ENCODE measurements at places on chromosomes 5 and 9. TPM values are rescaled to one million over a fixed set of nuclear protein-coding genes. Genes with fewer than 3 reads are reported as not detected.
A peak's percentile ranks its signal among the peaks of the same experiment; 100 is the strongest.

DNA sequence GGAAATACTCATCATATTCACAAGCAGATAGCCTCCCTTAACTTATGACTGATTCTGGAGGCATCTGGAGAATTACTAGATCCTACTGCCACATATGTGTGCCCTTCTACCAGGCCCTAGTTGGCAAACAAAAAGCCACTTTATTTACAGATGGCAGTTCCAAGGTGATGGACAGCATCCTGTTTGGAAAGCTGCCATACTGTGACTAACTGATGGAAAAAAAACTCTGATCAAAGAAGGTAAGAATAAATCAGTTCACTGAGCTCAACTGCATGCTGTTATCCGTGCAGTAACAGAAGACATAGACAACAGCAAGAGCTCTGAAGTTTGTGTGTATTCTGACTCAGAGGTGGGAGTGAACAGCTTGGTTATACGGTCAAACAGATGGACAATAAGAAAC lies 279.8 kb upstream of the POU5F2 start:
- no peak for DNase-seq

Gene NUTM2G
- not detected for total RNA-seq

GRCh38 chr9:109912082-109912582 lies 132.1 kb downstream of the PALM2AKAP2 start:
- no peak for DNase-seq

GRCh38 chr9:3835393-3835792 lies 309.6 kb upstream of the RFX3 start:
- DNase-seq, result no peak

Gene ENHO
- 0.83 TPM for total RNA-seq

DNA sequence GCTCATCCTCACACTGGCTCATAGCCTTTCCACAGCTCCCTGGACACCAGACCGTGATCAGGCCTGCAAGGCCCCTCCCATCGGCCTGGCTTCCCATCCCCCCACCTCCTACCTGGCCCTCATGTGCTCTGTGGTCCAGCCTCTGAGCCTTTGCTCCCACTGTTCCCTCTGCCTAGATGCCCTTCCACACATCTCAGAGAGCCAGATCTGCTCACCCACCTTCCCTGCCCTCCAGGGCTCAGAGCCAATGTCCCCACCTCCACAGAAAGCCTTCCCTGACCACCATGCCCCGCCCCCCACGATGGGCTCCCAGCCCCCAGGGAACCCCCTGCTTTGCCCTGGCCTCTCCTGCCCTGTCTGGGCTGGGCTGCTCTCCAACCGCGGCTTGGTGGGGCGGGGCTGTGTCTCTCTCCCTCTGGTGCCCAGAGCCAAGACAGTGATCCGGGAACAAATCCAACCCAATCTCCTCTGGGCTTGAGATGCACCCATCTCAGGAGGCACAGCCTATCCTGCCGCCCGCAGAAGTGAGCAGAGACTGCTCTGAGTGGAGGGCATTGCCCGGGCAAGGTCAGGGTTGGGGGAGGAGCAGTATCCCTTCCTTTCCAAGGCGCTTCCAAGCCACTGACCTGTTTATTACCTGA lies 1.6 kb downstream of the NINJ1 start:
- peak; percentile 74 for DNase-seq

Gene CNTFR
- total RNA-seq, result 0.31 TPM

Gene CYLC2
- not detected for total RNA-seq

Gene FOXI1
- 0.24 TPM for total RNA-seq

DNA sequence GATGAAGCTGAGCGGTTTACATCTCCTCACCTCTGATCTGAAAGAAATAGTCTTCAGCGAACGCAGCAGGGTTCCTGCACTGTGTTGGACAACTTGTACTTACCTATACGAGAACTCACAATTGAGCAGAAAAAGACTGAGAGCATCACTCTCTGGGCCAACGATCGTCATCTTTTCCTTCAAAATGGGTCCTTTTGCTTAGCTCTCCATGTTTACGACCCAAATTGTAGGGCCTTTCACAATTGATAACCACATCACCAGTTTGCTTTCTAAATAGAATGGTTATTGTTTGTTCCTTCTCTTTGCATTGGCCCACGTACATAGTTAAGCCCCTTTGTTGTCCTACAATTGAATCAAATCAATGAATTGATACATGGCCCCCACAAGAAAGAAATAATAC lies 110.0 kb upstream of the DMRT1 start:
- DNase-seq, result no peak

- no peak for DNase-seq
Measured at GRCh38 chr5:96288845-96289185, 144.2 kb downstream of the PCSK1 start.

DNA sequence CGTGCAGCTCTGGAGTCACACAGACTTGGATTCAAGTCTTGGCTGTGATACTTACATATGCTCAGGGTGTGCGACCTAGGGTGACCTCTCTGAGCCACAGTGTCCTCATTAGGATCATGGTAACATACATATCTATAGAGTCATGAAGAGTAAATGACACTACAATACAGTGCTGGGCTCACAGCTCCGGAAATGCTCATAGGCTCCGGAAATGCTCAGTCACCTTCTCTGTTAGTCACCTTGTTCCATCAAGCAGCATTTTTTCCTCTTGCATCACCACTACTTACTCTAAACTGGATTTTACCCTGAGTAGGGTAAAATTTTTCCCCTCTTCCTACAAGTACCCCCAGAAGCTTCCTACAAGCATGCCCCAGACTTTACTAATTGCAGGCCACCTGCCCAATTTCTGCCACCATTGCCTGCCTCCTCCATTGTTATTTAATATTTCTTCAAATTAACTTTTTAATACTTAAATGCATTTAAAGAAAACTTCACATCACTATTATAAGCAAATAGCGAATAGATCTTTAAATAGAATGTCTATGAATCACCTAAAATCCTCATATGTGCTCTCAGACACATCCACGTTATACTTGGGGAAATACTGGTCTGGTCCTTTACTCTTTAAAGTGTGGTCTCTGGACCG lies 147.6 kb upstream of the SPRY4 start:
- DNase-seq, result no peak

- no peak for DNase-seq
Measured at GRCh38 chr9:78567693-78568092, 270.8 kb downstream of the PSAT1 start.

GRCh38 chr9:81851340-81851739 lies 76.9 kb upstream of the SPATA31D4 start:
- no peak for DNase-seq

GRCh38 chr9:89376741-89377351 lies 58.5 kb downstream of the SECISBP2 start:
- peak; percentile 27 for DNase-seq

DNA sequence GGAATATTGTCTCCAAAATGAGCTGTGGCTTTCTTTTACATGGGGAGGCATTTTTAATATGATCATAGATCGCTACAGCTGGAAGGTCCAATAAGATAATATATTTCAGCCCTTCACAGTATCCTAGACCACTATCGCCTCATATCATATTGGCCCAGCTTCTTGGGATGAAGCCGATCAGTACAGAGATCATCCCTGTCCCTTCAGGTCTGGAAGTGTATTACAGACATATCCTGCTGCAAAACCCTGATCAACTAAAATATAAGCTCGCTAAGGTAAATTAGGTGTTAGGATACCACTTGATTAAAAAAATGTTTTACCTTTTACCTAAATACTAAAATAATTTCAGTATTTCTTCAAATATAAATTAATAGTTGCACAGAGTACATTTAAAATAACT lies 41.7 kb downstream of the JAKMIP2 start:
- no peak for DNase-seq
